ENCODE measurements at places on chromosomes 7 and 10.

DNA sequence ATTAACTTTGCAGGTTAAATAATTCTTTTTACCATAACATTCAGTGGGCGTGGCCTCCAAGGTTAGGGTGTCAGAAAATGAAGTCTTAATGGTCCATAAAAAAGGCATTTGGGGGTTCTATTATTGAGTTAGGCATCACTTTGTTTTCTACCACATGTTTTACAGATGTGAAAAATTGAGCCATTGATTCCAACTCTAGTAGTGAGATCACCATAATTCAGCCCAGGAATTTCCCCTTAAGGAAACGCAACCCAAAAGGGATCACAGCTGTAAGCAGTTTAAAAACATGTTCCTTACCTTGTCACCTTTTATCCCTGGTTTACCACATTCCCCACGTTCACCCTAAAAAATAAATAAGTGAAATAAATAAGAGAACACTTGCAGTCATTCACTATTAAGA, 24.9 kb downstream of the COL28A1 start:
- no peak for DNase-seq

- no peak for DNase-seq
Observed at GRCh38 chr10:98330987-98331386, 63.0 kb upstream of the LOXL4 start.

DNA sequence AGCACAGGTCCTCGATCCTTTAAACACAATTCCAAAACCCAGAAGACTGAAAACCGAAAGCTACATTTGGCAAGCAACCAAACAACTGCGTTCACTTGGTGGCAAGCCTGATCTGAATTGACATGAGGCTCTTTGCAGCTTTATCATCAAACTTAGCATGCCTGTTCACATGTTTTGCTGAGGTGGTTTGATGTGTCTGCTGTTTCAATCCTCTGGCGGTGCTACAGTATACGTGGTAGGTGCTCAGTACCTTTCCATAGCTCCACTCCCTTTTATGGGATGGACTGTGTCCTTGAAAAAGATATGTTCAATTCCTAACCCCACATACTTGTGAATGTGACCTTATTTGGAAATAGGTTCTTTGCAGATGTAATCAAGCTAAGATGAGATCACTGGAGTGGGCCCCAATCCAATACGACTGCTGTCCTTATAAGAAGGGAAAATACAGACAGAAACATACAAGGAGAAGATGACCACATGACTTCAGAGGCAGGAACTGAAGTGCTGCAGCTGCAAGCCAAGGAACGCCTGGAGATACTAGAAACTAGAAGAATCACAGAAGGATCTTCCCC, 33.4 kb downstream of the CCDC6 start:
- no peak for DNase-seq

DNA sequence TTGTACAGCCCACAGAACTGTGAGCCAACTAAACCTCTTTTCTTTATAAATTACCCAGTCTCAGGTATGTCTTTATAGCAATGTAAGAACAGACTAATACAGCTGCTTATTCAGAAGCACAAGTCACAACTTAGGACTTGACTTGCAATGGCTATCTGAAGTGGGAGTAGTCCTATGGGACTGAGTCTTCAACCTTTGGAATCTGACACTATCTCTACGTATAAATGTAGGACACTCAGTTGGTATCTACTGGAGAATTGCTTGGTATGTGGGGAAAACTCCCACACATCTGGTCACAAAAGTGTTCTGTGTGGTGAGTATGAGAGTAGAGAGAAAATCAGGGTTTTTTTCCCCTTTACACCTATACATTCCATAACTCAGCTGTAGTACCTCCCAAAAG, 12.3 kb upstream of the PANK1 start:
- no peak for DNase-seq

GRCh38 chr10:5940807-5941218, 36.5 kb downstream of the IL15RA start:
- DNase-seq: no peak

DNA sequence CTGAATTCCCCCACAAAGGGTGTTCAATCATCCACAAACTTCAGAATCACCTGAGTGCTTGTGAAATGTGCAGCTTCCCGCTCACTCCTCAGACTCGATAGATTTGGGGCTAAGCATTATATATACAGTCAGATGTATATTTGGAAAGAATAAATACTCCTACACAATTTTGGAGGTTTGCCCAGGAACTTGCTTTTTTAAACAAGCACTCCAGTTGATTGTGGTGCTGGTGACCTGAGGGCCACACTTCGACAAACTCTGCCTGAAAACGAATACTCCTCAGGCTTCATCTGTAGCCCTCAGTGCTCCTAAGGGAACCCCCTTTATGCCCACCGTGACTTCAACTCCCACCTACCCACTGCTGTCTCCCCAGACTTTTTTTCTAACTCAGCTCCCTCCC, 211.6 kb downstream of the INHBA start:
- DNase-seq: no peak

- no peak for DNase-seq
Observed at GRCh38 chr7:11166051-11166450, 192.4 kb downstream of the PHF14 start.

GRCh38 chr7:139661043-139661440, 116.8 kb downstream of the HIPK2 start:
- DNase-seq: no peak

- no peak for DNase-seq
Observed at GRCh38 chr7:132351954-132352499, 224.2 kb downstream of the PLXNA4 start.

GRCh38 chr10:30189238-30189580, 129.8 kb upstream of the JCAD start:
- no peak for DNase-seq

- DNase-seq: no peak
Observed at GRCh38 chr10:100315615-100316014, 14.4 kb downstream of the PKD2L1 start.

DNA sequence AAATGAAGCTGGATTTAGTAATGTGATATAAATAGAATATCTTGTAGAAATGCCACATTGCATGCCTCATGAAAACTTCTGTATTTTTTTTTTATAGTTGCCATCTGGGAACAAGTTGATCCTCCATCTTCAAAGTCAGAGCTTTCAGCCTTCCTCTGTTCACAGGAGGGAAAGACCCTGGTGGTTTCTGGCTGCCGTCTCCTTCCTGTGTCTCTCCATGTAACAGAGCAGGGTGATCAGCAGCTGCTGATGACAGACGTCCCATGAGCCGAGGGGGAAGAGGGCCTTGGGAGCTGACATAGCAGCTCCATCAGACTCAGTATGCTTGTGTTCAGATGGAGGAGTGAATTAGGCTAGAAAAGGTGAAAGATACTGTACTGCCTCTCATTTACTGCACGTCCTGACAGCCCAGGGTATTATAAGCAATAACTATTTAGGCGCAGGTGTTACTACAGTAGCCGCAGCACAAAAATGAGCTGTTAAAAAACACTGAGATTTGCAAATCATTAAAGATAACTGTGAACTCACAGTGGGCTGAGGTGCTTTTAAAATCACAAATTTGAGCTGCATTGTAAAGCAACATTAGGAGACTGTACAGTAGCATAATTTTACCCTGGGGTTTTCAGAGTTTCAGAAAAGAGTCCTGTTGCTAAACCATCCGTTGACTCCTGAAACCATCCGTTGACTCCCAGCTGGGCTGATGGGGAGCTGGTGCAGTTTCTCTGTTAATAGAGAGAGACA, 103.3 kb downstream of the CFAP58 start:
- DNase-seq: no peak

GRCh38 chr7:44114586-44115310, 8.6 kb downstream of the POLD2 start:
- no peak for DNase-seq

- DNase-seq: no peak
Observed at GRCh38 chr10:71795248-71795647, 21.9 kb upstream of the VSIR start.

DNA sequence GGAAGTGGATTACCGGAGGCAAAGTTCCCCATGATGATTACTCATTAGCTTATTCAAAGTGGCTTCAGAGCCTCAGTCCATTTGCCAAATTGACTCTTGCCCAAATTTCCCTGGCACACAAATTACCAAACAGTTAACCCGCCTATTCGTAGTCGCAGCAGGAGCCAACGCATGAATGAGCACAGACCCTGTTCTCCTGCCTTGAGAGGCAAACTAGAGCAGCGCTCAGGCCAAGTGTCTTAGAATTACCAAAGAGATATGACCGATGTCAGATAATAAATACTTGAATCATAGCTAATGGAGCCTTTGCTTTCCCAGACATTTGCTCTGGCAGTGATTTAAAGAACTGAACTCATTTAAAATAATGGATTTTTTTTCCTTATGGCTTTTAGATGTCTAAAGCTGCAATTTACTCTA, 64.9 kb downstream of the CTTNBP2 start:
- DNase-seq: no peak

GRCh38 chr10:112382515-112383235, 8.8 kb downstream of the ACSL5 start:
- no peak for DNase-seq

GRCh38 chr10:121127151-121127906, 276.2 kb downstream of the WDR11 start:
- DNase-seq: no peak

GRCh38 chr7:95330204-95330960, 6.0 kb upstream of the PON1 start:
- DNase-seq: no peak

GRCh38 chr10:99431190-99431760, 851 bp upstream of the GOT1 start:
- peak; percentile 85 for DNase-seq

DNA sequence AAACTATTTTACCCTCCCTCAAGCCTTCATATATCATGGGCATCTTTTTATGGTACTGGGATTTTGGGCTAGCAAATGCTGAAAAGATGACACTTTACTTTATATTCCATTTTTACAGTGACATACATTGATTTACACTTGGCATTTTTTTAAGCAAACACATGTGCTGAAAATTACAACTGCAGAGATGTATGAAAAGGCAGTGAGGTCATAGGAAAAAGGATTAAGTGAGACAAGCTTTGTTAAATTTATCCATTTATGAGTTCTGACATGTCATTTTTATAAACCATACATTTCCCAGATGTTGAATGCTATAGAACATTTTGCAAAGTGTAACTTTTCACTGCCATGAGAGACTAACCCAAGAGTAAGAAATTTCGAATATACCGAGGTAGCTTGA, 68.8 kb upstream of the RSU1 start:
- no peak for DNase-seq

DNA sequence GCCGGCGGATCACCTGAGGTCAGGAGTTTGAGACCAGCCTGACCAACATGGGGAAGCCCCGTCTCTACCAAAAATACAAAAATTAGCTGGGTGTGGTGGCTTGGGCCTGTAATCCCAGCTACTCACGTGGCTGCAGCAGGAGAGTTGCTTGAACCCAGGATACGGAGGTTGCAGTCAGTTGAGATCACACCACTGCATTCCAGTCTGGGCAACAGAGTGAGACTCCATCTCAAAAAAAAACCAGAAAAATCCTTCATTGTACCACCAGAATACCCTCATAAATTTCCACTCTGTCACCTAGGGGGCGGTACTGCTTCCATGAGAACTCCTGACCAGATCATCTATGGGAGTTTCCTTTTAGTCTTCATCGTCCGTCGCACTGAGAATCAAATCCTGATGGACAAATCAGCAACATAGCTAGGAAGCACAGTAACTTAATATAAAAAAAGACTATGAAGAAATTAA, 225.8 kb upstream of the KLF14 start:
- DNase-seq: no peak

DNA sequence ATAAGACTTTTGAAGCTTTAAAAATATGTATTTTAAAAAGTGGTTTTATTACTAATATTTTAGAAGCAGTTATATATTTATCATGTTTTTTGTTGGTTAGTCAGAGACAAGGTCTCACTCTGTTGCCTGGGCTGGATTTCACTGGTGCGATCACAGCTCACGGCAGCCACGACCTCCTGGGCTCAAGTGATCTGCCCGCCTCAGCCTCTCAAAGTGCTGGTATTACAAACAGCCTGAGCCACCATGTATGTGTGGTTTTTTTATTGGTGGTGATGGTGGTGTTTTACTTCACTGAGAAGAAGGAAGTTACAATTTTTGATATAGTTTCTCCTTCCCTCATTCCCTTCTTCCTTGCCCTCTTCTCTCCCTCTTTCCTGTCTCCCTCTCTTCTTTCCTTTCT, 13.4 kb downstream of the NHLRC2 start:
- no peak for DNase-seq

- DNase-seq: no peak
Observed at GRCh38 chr10:12201543-12201942, 5.6 kb downstream of the CDC123 start.

- DNase-seq: peak; percentile 64
Observed at GRCh38 chr7:141511676-141512396, 39.4 kb upstream of the AGK start.

GRCh38 chr7:1229956-1230355, 2.7 kb upstream of the UNCX start:
- DNase-seq: no peak

- no peak for DNase-seq
Observed at GRCh38 chr10:81915504-81915897, 40.5 kb downstream of the NRG3 start.

DNA sequence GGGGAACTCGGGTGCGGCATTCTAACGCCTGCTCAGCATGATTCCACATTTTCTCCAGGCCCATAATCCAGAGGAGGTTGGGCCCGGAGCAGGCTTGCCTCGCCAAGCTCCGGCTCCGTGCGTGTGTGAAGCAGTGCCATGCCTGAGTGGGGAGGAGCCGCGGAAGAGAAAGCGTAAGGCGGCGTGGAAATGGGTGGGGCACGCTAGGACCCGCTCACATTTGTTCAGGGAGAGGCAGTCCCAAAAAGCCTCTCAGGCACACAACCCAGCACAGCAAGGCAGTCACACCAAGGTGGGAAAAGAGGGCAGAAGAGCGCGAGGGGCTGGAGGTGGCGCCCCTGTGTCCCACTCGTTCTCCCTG, 695 bp upstream of the VDAC2 start:
- peak; percentile 89 for DNase-seq

DNA sequence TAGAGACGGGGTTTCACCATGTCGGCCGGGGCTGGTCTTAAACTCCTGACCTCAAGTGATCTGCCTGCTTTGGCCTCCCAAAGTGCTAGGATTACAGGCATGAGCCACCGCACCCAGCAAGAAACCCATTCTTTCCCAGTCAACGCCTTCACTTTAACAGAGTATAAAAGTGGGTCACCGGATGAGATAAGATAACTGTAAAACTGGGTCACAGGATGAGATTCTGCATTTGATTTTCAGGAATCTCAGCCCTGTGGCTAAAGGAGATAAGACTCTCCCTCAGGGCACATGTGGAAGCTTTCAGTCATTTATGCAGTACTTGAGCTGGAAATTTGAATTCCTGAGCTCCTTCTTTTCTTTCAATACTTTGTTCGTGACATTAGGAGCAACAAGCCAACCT, 70.8 kb downstream of the LRRC17 start:
- no peak for DNase-seq

DNA sequence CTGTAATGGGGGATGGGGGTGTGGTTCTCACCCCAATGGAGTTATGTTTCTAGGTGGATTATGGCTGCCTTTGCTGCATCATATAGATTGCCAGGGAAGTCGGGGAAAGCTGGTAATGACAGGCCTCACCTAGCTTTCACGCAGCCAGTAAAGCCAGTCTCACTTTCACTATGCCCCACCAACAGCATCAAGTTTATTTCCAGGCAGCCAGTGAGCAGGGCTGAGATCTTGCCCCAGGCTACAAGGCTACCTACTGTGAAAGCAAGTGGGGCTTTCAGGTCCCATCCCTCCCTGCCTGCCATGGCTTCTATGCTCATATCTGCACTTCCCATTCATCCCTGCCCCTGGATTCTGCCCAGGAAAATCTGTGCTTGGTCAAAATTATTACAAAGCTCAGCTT, 61.7 kb upstream of the NXPH1 start:
- DNase-seq: no peak
